KG1 (cell line): ENCODE measurements at places on chromosomes 2 and 18.
A peak's percentile ranks its signal among the peaks of the same experiment; 100 is the strongest.

- DNase-seq: no peak
Measured at GRCh38 chr2:191247381-191248057, 2.3 kb downstream of the MYO1B start.

DNA sequence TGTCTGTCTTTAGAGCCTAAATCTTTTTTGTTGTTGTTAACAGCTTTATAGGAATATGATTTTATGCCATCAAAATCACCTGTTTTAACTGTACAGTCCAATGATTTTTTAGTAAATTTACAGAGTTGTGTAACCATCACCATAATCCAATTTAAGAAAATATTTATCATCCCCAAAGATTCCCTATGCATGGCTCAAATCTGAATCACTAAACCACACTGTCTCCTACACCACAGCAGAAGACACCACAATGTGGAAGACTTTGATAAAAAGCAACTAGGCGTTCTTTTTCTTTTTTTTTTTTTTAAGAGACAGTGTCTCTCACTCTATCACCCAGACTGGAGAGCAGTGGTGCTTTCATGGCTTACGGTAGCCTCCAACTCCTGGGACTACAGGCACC, 99.6 kb downstream of the TXNL1 start:
- no peak for DNase-seq

- DNase-seq: no peak
Measured at GRCh38 chr2:137525641-137526190, 438.6 kb upstream of the HNMT start.

GRCh38 chr2:55052129-55053061, 2.1 kb upstream of the RTN4 start:
- DNase-seq: peak; percentile 45

DNA sequence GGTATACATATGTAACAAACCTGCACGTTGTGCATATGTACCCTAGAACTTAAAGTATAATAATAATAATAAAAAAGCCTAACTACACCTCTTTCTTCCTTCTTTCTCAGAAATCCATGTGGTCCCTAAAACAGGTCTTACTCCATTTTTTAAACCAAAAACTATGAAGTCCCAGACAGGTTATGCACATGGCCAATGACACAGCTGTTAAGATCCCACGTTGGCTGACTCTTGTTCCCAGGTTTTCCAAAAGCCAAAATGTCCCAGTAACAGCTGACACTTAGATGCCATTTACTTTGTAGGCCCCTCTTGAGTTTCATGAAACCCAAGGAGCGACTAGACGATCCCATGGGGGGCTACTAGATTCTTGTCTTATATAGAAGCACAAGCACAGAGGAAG, 97.0 kb downstream of the KCNF1 start:
- DNase-seq: no peak

GRCh38 chr2:129929321-129930290, 49.9 kb upstream of the RAB6C start:
- DNase-seq: no peak

GRCh38 chr18:79493801-79494211, 98.1 kb downstream of the NFATC1 start:
- no peak for DNase-seq

DNA sequence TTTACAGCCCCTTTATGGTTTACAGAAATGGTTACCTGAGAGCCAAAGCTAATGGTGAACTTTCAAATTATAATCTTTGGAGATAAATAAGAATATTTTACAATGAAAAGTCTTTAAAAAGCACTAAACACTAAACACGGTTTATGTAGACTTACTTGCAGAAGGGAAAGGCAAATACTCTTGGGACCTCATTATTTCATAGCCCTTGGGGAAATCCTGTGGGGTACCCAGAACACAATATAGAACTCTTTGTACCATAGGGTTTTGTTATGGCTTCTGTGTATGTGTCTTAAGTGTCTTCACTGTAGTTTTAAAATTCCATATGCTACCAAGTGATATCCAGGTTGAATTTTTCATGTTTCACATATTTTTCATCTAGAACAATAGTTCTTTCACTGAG, 90.6 kb downstream of the KCNH7 start:
- DNase-seq: no peak

GRCh38 chr2:227617316-227618230, at the start of gene SCYGR4:
Gene SCYGR4, plus strand, starts transcription at chr2:227617498. Its CDS starts 0 bp downstream, at chr2:227617498.
- no peak for DNase-seq
